G401 (cell line): ENCODE measurements at places on chromosomes 4 and X. TPM values are rescaled to one million over a fixed set of nuclear protein-coding genes. Genes with fewer than 3 reads are reported as not detected.

DNA sequence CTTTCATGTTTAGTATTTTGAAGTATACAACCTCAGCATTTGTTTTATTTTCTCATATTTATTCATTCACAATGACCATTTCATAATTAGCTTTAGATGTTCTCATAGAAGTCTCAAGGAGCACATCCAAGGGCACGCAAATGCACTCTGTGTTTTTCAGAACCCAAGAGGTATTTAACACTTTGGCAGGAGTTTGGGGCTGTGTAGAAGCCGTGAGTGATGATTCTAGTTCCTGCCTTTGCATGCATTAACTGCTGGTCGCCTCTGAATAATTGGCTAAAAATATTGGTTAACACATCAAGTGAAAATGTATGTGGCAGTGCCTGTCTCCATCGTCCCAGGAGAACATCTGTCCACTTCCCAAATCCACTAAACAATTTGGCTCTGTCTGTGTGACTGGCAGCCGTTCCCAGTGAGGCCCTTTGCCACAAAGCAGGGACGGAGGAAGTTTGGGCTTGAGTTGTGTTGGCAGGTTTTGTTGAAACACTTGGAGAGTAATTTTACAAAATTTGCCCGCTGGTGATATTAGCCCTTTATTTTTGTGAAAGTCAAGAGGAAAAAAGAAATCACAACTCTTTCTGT is 730.7 kb upstream of the SLIT2 start:
- no peak for DNase-seq

GRCh38 chr4:90306810-90307209 is 179.6 kb downstream of the CCSER1 start:
- no peak for DNase-seq

DNA sequence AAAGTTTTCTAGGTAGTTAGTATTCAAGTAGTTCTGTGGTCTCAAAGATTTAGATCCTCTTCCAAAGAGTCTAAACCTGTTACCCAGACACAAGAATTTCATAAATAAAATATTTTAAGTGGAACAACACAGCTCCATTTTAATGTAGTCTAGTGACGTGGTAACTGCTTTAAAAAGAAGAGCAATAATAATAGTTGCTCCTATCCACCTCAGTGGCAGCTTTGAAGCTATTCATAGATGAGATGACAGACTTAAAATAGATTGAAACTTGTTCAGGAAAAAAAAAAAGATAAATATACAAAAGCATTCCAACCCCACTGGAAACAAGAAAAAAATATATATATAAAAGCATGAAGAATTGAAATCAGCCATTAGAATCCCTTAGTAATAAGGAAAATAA is 14.6 kb downstream of the SCOC start:
- DNase-seq, result no peak

SLC35A2 gene
- 10.1 and 15.7 TPM in 2 replicates for total RNA-seq

P2RY4 gene
- 0.20 TPM in 1 of 2 replicates, not detected in the other for total RNA-seq

ALB gene
- not detected in 2 replicates for total RNA-seq

- DNase-seq, result no peak
Measured at GRCh38 chrX:22999696-23000223, at the start of gene DDX53. Gene DDX53 (plus strand): TSS chrX:22999960. CDS start chrX:23000058, 98 bp downstream.

DNA sequence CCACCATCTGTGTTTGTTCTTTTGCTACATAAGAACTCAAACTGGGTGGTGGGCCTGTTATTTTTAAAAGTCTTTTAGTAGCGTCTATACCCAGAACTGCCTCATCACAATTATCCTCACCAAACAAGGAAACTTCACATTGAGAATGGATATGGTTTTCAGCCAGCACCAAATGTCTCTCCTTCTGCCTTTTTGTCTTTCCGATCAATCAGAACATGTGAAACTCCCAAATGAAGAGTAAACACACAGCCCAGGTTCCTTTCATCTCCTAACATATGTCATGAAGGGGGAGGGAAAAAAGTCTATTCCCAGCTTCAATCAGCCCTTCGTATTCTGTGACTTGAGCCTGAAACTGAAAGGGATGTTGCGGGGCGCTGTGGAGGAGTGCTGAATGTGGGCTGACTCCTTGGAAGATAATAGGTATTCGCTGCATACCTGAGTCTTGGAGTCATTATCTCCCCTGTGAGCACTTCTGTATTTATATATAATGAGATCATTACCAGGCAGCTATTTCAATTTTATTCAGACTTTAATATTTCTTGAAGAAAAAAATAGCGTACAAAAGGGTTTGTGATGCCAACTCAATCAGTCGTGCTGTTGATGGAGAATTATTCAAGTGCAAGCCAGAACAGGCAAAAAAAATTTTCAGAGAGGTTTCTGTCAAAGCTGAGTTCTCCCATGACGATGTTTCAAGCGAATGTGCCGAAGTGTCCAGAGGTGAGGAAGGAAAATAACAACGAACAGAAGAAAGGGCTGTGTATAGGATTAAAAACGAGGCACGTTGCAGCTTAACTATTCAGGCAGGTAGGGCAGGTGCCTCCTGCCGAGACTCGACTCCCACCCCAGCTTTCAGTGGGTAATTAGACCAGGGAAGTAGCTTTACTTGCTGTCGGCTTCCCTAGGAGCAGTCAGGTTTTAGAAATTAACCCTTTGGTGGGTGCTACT is 163.9 kb upstream of the NOCT start:
- peak; percentile 48 for DNase-seq

GYPE gene
- total RNA-seq, result not detected in 2 replicates

USP17L10 gene
- not detected in 2 replicates for total RNA-seq

STS gene
- 0.80 and 0.95 TPM in 2 replicates for total RNA-seq

AMBN gene
- not detected in 2 replicates for total RNA-seq

- DNase-seq, result peak; percentile 32
Measured at GRCh38 chrX:119654112-119654531, 38.8 kb downstream of the SEPTIN6 start.

CITED1 gene
- total RNA-seq, result 0.58 and 4.3 TPM in 2 replicates

DNA sequence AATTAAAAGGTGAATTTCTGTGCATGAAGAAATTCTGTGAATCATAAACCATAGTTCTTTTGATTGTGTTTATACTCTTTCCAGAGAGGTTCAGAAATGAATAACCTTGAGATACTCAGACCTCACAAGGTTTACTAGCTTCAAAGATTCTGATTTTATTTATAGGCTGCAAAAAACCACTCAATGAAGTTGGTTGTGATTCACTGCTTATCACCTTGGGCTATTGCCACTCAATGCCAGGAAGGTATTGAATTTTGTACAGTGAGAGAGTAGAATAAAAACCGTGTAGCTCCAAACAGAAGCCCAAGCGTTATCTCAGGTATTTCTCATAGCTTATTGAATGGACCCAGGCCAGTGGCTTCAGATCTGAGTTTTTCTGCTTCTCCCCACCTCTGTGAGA is 118.7 kb downstream of the FHIP1A start:
- no peak for DNase-seq

DNA sequence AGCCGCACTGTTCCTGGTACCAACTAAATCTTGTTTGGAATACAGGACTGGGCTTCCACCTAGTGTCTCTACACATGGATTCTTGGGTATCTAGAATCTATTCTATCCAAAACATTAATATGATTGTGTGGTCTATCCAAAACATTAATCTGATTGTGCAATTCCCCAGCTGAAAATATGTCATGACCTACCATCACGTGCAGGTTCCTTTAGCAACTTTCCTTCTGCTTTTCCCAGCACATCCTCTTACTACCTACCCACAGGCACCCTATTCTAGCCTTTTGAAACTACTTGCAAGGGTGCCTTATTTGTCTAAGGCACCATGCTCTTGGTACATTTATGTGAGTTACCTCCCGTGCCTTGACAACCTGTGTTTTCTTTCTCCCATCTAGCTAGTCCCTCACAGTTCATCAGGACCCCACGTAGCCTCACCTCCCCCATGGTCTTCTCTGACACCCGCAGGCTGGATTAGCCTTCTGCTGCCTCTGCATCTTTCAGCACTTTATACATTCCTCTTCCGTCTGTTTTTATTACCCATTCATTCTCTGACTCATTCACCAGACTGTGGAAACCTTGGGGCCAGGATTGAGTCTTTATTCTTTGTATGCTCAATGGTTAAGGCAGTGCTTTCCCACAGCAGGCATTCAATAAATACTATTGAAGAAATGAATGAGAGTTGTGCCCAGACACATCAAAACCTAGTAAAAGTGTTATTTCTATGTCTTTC is 88.8 kb upstream of the FAM9B start:
- no peak for DNase-seq

DNA sequence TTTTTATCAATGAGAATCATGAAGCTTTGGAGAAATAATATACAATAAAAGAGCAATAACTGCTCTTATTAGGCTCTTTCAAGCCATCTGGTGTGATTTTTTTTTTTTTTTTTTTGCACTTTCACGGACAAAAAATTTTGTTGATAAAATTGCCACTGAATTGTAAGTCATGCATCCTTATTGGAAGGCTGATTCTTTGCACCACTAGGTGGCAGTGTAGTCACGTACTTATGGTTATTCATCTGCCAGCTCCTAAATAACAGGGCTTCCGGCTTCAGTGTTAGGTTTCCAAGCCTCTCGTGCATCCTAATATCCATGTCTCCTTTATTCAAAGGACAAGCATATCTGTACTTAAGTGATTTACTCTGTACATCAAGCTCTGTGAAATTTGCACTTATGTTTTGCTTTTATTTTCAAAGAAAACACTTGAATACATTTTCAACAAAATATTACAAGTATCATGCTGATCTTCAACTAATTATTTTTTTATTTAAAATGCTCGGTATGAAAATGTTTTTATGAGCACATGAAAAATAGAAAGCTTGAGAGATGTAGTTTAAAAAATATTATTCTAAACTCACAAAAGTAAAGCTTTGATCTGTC is 1578.3 kb upstream of the TENM3 start:
- peak; percentile 92 for DNase-seq

GRCh38 chr4:80060804-80061203 is 12.2 kb downstream of the ANTXR2 start:
- no peak for DNase-seq
